Ecto neural progenitor cell (in vitro differentiated cells): ENCODE measurements at places on chromosomes 2 and 18.

DNA sequence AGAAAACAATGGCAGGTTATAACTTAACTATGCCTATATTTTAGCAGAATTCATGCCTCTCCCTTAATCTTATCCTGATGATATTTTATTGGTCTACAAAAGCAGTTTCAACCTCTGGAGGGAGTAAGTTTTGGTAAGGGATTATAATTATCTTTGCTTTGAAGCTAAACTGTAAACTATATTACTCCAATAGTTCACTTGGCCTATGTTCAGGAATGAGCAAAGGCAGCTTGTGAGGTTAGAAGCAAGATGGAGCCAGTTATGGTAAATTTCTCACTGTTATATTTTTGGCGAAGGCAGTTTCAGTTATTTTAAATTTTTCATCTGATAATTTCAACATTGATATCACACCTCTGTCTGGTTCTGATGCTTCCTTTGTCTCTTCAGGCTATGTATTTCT is 192.5 kb upstream of the RGPD4 start:
- no peak for DNase-seq

DNA sequence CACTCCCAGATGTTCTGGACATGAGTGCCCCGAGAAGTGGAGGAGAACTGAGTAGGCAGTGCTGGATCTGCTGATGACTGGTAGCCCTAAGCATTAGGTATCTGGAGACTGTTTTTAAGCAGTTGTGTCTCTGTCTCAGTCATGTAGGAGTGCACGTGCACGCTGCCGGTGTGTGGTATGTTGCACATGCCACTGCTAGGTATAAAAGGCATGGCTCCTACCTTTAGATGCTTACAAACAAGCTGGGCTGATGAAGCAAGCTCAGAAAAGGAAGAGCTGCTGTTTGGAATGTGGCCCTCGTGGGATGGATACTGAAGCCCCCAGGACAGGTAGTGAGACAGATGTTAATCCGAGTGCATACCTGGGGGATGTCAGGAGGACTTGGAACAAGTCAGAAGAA is 49.1 kb downstream of the HK2 start:
- no peak for DNase-seq

DNA sequence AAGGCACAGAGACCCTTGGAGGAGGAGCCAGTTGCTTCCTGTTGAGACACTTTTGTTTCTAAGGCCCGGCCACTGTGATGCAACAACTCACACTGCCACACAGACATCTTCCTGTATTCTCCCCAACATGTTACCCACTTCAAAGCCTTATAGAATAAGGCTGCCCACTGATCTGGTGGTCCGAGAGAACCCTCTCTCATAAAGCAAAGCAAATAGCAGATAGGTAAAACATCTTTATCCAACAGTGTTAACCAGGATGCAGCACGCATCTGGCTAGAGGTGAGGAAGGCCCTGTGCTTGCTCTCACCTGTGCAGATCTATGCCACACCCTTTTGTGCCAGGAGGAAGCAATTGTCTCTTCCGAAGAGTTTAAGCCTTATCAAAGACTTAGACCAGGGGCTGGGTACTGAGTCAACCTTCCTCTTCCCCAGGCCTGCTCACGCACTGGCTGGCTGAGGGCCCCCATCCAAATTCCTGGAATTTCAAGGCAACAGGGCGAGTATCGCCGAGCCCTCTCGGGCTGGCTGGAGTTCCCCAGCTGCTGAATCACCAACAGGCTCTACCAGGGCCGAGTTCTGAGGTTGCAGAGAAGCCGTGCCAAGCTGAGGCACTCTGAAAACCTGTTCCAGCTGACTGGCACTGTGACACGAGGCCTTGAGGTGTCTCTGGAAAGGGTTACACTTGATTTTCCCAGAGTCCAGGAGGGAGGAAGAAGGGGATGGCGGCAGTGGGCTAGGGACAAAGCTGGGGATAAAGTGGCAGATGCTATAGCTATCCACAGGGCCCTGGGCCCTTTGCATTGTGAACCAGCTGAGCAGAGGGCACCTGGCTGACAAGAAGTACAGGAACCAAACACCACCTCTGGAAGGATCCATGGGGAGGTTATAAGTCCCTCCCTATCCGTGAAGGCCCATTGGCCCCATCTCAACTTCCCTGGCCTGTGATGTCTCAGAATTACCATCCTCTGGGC is 29.3 kb downstream of the TGFA start:
- no peak for DNase-seq

GRCh38 chr2:156394033-156394741 is 42.0 kb upstream of the GPD2 start:
- no peak for DNase-seq

DNA sequence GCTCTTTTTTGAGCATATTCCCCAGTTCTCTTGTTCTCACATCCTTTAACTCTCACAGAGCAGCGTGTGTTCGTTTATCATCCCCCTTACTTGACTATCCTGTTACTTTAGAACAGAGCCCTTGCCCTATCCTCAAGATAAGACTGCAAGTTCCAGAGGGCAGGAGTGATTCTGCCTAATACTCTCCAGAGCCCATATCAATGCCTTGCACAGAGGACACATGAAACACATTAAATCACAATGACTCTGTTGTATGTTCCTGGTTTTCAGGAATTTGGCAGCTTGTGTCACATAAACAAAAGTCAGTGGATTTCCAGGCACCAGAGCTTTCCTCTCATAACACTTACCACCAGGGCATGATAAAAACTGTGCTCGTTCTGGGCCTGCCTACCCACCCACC is 156.7 kb downstream of the RNF144A start:
- DNase-seq: no peak

GRCh38 chr18:49880661-49881060 is 67.3 kb upstream of the ACAA2 start:
- DNase-seq: no peak
